Left renal pelvis (tissue), 4 donors: ENCODE measurements at places on chromosomes 7 and 10. TPM values are rescaled to one million over a fixed set of nuclear protein-coding genes. Genes with fewer than 3 reads are reported as not detected.

GRCh38 chr10:91247360-91248111 lies 27.1 kb downstream of the PCGF5 start:
- DNase-seq = no peak

The TBX20 gene
- not detected for polyA plus RNA-seq

The GRID2IP gene
- 0.64 TPM for polyA plus RNA-seq

The HKDC1 gene
- polyA plus RNA-seq = 14.7 TPM

GRCh38 chr7:101547022-101547915 lies 81.8 kb downstream of the MYL10 start:
- no peak for DNase-seq

The GFRA1 gene
- 27.3 TPM for polyA plus RNA-seq

- DNase-seq = no peak
Observed at GRCh38 chr10:97770255-97770654, 1.5 kb downstream of the SFRP5 start.

DNA sequence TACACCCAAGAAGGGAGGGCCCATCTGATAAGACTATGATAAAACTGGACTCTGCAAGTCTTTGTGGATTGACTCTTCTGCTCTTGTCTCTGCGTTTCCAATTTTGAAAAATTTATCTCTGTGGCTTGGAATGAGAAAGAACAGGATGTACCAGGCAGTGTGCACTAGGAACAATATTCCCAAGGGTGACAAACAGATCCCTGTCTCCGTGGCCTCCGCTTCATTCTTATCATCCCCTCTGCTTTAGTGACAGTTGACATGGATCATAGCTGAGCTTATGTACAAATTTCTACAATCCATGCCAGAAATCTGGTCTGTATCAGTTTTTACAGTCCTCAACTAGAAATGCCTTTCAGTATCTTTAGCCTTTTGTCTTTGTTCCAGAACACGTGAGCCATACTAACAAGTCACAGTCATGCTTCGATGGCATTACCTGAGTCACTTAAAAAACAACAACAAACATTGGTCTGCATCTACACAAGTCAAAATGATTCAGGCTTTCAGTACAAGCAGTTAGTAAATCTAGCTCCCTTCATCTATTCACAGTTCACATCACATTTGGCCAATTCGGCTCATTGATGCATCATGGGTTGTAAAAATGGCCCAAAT lies 393.6 kb upstream of the CELF2 start:
- DNase-seq = no peak

The ITPRID1 gene
- polyA plus RNA-seq = 0.18 TPM

The OR2A12 gene
- polyA plus RNA-seq = not detected

DNA sequence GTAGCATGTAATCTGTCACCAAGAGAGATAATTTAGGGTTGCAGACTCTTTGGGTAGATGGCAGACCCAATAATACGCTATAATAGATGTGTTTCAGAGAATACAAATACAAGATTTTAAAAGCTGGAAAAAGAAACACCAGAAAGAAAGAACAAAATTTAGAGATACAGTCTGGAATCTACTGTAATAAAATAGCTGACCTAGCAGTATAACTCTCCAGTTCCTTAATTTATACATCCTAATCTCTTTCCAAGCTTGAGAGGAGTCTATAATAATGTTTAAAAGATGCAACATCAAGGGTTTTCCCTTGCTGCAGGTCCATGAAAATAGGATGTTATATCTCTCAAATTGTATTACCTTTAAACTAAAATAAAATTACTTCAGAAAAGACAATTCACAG lies 27.2 kb upstream of the GPR22 start:
- DNase-seq = no peak

GRCh38 chr10:130387936-130388580 lies 251.9 kb downstream of the GLRX3 start:
- no peak for DNase-seq

DNA sequence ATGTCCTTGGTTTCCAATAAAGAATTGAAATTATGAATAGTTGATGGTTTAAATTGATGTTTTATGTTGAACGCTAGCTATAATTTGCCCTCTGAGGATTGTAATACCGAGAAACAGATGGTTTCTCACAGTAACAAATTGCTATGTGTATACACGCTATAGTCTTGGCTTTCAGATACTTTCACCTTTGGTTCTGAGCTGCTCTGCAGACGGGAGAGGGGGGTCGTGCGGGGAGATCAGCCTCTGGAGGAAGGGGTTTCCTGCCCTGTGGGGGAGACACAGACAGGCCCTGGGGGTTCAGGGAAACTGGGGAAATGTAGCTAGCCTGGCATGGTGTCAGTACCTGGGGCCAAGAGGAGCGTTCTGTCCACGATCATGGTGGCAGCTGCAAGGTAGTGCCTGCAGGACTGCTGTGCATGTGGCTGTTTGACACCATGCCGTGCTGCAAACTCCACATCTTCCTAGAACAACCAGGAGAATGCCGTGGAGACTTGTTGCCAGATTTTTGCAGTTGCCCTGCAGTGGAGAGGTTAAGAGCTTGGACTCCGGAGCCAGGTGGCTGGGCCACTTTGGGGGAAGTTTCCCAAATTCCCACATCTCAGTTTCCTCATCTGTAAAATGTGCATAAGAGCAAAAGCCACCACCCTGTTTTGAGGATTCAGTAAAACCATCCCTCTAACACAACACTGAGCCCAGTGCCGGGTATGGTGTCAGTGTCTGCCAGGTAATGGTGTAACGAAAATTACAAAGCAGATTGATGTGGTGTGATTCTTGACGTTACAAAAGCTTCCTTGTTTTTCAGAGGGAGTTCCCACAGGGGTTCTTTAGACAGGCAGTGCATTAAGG lies 167.9 kb downstream of the CUX1 start:
- no peak for DNase-seq

DNA sequence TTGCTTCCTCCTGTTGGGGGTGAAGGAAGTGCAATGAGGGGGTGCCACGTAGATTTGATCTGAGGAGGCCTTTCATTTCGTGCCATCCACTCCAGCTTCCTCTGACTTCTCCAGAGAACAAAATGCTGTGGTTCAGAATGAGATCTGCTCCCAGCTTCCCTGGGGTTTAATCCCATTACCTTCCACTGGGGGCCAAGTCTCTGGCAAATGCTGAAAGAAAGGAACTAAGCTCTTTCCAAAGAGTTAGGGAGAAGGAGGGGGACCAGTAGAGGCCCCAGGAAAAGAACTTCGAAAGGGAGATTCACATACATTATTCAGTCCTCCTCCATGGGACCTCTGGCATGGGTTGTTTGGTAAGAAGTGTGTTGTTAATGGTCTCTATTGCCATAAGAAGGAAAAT lies 727.0 kb downstream of the TYW1 start:
- DNase-seq = no peak

The PAX4 gene
- polyA plus RNA-seq = not detected

GRCh38 chr7:5348134-5349004 lies 65.6 kb downstream of the SLC29A4 start:
- DNase-seq = no peak

The CLEC5A gene
- polyA plus RNA-seq = 0.21 TPM

The TAS2R3 gene
- polyA plus RNA-seq = 1.1 TPM

DNA sequence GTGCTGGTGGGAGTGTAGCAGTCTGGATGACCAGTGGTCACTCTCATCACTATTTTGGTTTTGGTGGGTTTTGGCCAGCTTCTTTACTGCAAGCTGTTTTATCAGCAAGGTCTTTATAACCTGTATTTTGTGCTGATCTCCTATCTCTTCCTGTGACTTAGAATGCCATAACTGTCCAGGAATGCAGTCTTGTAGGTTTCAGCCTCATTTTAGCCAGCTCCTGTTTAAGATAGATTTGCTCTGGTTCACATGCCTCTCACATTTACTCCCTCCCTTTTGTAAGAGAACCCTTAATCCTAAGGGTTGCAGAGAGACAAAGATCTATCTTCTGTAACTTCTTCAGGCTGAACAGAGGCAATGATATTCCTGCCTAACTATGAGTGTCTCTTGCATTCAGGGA lies 51.2 kb upstream of the INHBA start:
- DNase-seq = no peak

GRCh38 chr10:88236121-88236743 lies 346.9 kb downstream of the RNLS start:
- no peak for DNase-seq

The GSTK1 gene
- polyA plus RNA-seq = 188 TPM

- no peak for DNase-seq
Observed at GRCh38 chr7:151727579-151728285, 149.2 kb downstream of the PRKAG2 start.

DNA sequence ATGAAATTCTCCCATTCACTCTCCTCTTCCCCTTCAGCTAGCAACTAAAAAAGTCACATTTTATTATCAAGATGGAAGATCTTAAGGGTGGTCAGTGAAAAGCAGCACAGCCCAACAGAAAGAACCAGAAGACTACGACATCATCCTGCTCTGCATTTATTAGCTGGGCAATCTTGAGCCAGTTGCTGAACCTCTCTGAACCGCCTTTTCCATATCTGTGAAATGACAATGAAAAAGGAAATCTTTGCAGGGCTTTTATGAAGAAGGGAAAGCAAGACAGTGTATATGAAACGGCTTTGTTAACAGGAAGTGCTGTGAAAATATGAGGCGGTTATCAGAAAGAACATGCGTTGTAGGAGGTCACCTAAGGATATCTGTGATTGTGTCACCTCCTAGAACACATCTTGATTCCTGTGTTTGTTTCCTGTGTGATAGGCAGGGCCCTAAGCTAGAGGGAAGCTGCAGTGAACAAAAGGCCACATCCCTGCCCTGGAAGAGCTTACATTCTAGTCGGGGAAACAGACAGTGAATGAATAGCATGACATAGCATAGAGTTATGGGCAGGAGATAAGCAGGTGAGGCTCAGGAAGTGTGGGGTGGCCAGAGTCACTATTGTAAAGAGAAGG lies 36.0 kb upstream of the KCNMA1 start:
- DNase-seq = no peak

- DNase-seq = no peak
Observed at GRCh38 chr10:65100146-65100545, 1578.9 kb downstream of the REEP3 start.

- DNase-seq = no peak
Observed at GRCh38 chr10:33638374-33638773, 303.9 kb upstream of the NRP1 start.

- DNase-seq = no peak
Observed at GRCh38 chr7:108311446-108312168, 144.6 kb downstream of the NRCAM start.

The MSMB gene
- polyA plus RNA-seq = not detected

The NEUROG3 gene
- polyA plus RNA-seq = not detected

The CALD1 gene
- 201 TPM for polyA plus RNA-seq

- DNase-seq = no peak
Observed at GRCh38 chr10:113754768-113755167, 3.3 kb downstream of the PLEKHS1 start.

DNA sequence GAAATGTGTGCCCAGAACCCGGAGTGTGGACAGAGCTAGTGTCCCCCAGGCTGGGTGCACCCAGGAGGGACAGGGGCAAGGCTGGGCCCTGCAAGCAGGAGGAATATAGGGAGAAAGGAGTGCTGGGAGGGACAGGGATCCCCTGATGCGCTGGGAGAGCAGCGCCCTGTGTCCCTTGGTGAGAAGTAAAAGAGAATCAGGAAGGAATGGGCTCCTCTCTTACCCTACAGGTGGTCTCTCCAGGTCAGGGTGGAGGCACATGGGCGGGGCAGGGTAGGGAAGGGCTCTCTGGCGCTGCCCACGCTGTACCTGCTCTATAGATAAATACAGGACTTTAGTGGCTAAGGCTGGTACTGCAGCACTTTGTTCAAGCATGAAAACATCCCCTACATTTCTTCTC lies 753.8 kb downstream of the GRID1 start:
- no peak for DNase-seq

GRCh38 chr7:74453322-74454011 lies at the start of gene GTF2IRD1:
Gene GTF2IRD1 (plus strand): TSS chr7:74453906. CDS start chr7:74508081, 54,175 bp downstream.
- DNase-seq = no peak

GRCh38 chr7:159112136-159113011 lies 32.3 kb downstream of the VIPR2 start:
- DNase-seq = no peak

DNA sequence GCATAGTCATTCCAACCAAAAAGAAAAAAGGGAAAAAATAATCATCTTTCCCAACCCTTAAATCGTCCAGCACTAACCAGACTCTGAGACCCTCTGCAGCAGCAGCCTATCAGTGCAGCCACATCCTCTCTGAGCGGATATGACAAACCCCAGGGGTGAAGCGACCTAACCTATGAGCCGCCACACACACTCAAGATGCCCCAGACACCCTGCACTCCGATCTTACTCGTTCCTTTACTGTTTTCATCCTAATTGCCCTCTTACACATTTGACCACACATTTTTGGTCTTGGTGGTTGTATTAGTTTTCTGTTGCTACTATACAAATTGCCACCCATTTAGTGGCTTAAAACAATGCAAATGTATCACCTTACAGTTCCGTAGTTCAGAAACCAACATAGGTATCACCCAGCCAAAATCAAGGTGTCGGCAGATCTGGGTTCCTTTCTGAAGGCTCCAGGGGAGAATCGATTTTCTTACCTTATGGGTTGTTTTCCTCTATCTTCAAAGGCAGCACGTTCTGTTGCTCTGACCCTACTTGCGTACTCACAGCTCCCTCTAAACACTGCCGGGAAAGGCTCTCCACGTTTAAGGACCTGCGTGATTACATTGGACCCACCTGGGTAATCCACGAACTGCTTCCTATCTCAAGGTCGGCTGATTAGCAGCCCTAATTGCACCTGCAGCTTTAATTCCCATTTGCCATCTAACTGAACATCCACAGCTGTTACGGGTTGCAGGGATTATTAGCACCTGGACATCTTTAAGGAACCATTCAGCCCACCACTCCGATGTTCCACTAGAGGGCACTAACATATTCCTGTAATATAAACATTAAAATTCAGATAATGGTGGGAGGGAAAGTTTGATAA lies 37.3 kb upstream of the PRSS1 start:
- no peak for DNase-seq

The AGR2 gene
- 82.8 TPM for polyA plus RNA-seq
